ENCODE measurements at places on chromosomes 4 and X.

DNA sequence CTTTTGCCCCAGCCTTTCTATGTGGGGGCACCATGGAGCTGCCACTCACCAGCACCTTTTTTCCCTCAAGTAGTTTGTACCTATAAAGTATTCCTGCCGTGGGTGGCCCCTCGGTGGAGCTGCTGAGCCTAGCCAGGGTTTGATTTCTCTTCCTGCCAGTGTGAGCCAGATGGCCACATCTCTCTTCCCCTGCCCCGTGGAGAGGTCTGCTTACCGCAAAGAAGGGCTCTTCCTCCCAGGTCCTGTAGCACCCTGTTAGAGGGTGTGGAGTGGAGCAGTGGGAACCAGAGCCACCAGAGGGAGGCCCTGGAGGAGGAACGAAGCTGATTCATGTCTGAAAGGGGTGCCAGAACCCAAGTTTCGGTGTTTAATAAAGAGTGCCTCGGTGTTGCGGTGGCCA lies 95.4 kb downstream of the PTTG2 start:
- no peak for DNase-seq

GRCh38 chr4:77538574-77539157 lies 67.0 kb upstream of the CXCL13 start:
- peak; percentile 63 for DNase-seq

DNA sequence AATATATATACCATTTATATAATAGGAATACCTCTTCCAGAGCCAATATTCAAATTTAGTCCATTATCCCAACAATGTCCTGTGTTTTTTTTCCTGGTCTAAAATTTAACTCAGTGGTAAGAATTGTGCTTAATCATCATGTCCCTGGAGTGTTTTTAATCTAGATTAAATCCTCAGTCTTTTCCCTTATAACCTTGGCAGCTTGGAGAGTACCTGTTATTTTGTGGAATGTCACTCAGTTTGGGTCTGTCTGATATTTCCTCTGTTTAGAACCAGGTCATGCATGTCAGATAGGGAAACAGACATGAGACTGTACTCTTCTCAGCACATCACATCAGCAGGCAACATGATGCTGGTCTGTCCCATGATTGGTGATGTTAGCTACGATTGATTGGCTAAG lies 96.6 kb downstream of the HPGD start:
- DNase-seq, result no peak

- no peak for DNase-seq
Observed at GRCh38 chr4:152697284-152698088, 17.7 kb upstream of the TMEM154 start.

DNA sequence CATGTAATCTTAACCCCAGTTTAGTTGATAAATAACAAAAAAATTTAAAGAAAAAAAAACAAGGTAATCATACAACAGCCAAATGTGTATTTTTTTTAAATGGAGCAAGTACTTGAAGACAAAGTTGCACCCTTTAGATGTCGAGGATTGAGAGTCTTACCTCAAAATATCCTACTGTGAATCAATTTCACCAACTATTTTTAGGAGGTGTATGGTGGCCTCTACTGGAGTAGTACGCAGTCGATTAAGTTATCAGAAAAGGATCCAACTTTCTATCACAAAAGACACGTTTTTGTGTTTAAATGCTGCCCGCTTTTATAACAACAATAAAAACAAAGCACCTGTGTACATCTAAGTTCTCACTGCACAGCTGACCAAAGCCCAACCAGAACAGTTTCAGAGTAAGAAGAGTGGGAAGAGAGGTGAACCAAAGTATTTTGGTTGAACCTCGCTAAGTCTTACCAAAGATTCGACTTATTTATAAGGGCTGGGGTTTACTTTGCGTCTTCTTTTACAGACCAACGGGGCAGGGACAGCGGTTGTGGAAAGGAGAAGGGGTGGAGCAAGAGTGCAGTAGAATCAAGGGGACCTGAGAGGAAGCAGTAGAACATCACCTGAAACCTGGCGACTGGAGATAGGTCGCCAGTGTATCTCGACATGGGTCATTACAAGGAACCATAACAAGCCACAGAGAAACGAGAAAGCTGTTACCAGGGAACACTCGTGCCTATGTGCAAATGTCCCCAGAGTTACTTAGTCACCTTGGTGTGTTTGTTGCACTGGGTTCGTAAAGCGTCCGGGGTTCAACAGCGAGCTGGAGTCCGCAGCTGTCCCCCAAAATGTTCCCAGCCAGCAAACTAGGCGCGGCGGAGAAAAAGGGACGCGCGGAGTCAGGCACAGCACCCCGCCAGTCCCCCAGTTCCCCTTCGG lies 1.1 kb downstream of the RPS6KA6 start:
- DNase-seq, result no peak

DNA sequence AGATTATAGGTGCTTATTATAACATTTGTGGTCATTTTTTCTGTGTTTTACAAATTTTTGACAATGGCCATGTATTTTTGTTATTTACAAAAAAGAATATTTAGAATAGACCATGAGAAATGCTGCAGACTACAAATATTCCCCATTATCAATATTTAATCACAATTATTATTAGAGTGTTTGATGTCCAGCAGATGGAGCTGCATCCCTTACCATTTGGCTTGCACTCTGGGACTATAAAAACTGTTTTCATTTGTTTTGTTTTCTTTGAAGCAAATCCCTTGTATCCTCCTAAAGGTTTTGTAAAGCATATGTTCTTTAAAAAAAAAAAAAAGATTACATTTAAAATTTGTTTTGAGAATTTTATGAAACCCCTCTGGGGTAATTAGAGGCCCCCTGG lies 85.6 kb upstream of the CXorf66 start:
- peak; percentile 10 for DNase-seq

DNA sequence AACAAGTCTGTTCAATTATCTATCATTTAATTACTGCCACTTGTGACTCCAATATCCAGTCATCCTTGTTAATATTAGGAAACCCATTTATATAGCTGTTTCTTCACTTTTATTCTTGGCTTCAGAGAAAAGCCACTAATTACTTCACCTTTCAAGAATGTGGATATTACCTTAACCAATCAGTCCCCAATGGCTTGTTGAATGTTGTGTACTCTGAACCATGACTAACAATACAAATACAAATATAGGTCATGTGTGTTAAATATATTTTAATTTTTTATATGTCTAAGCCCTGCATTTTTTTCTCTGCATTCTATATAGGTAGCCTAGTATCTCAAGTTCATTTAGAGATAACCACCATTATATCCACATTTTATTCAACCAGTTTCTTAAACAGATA lies 1513.4 kb upstream of the AGA start:
- DNase-seq, result no peak

DNA sequence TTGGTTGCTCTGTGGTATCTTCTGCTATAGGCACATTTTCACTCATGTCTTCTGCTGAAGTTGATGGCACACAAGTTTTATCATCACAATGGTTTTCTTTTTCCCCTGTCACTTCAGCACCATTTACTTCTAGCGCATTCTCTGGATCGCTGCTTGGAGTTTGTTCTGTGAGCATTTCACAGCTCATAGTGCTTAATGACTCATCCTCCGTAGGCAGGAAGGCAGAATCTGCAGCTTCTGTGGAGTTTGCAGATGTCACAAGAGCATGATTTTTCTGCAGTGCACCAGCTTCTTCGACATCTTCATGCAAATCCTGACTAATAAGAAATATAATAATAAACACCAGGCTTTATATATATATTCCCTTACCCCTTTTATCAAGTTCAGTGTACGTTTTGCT lies 83.6 kb downstream of the CHM start:
- DNase-seq, result peak; percentile 30

GRCh38 chr4:79209822-79210635 lies 115.8 kb downstream of the NAA11 start:
- DNase-seq, result no peak

DNA sequence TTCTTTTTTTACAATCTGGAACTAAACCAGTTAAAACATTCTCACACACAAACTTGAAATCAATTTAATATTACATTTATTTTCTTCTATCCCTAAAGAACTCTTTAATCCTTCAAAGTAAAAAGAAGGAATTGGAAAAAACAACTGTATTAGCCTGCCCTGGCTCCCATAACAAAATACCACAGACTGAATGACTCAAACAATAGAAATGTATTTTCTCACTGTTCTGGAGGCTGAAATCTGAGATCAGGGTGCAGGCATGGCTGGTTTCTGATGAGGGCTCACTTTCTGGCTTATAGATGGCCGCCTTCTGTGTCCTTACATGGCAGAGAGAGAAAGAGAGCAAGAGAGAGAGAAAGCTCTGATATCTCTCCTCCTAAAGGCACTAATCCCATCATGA lies 149.4 kb downstream of the PDGFRA start:
- no peak for DNase-seq

- DNase-seq, result no peak
Observed at GRCh38 chr4:3802571-3803474, 36.6 kb downstream of the ADRA2C start.

DNA sequence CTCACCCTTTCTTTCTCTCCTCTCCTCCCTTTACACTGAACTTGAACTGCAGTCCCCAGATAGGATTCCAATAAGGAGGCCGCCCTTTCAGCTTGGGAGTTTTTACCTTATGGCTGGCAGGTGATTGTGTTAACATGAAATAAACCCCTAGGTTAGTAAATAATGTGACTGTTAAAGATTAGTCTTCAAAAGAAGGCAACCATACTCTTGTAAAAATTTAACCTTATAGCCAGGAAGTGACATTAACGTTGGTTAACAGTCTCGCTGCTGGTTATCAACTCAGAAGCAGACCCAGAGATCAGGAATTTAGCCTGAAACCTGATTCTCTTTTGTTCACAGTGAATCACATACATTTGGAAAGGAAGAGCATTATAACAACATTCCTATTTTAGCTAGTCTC lies 15.2 kb downstream of the FHDC1 start:
- DNase-seq, result no peak

GRCh38 chr4:147360301-147360700 lies 120.6 kb upstream of the EDNRA start:
- peak; percentile 71 for DNase-seq

GRCh38 chrX:113075521-113075920 lies 234.9 kb upstream of the AMOT start:
- DNase-seq, result no peak

GRCh38 chr4:80215449-80216052 lies 18.2 kb downstream of the PRDM8 start:
- DNase-seq, result peak; percentile 45

DNA sequence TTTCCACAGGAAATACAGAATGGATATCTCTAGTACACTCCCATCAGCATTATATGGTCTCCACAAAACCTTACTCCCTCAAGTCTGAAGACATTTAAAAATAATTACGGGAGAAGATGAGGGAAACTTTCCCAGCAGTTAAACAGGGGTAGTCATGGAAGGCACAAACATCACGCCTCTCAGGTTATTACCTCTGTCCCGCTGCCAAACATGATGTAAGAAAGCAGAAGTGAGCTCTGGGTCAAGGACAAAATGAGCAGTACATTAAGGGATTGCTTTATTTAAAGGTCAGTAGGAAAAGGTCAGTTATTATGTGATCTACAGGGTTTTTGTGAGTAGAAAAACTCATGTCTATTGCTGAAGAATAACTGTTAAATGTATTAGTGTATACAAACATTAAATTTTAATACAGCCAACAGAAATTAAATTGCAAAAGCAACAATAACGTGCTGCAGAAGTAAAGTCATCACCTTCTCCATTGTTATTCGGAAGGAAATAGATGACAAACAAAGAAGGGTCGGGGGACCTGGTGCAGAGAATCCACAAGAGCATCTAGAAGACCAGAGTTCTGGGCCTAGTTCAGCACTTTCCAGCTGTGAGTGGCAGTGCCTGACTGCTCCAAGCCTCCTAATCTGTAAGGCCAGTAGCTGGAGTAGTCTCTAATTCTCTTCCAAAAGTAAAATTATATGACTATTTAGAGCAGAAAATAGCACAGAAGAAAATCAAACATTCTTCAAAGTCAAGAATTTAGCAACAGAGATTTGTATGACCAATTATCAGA lies 171.2 kb downstream of the PPP3CA start:
- no peak for DNase-seq

DNA sequence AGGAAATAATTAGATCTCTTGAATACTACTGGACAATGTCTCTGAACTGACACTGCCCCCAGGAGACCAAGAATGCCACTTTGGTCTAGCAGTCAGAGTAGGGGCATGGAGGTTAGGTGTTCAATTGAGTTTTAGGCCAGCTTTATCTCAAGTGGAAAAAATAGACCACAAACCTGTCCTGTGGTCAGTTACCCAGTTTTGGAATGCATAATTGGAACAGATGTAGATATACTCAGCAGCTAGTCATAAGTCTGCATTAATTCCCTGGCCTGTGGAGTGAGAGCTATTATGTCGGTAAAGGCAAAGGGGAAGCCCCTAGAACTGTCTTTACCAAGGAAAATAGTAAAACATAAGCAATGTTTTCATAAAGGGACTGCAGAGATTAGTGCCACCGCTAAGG lies 587.7 kb downstream of the GLUD2 start:
- DNase-seq, result peak; percentile 0

DNA sequence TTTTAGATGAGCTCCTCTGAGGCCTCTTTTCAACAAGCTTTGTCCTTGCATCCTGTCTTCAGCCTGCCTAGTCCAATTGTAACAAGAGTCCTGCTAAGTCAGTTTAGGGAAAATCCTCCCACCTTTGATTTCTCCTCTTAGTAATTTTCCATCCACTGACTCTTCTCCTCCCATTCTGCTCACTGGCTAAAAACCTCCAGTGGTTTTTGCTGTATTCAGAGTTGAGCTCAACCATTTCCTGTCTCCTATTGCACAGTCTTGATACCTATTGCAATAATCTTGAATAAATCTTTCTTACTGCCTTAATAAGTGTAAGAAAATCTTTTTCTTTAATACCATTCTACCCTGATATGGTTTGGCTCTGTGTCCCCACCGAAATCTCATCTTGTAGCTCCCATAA lies 117.8 kb upstream of the ENPP6 start:
- no peak for DNase-seq

DNA sequence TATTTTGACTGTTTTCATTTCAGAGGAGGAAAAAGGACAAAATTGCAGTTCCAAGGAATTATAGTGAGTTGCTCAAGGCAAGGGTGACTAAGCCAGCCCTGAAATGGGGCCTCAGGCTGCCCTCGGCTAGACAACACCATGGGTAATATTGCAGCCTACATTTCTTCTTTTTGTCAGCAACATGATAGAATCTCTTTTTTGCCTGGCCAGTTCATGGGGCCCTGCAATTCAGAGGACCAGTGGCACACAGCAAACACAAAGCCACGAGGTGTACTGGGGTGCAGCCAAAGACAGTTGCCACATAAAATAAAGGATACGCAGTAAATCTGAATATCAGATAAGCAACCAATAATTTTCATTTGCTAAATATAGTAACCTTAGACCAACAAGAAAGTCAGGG lies 41.8 kb downstream of the RBM47 start:
- no peak for DNase-seq

GRCh38 chrX:37348231-37348970 lies 763 bp upstream of the PRRG1 start:
- peak; percentile 9 for DNase-seq

DNA sequence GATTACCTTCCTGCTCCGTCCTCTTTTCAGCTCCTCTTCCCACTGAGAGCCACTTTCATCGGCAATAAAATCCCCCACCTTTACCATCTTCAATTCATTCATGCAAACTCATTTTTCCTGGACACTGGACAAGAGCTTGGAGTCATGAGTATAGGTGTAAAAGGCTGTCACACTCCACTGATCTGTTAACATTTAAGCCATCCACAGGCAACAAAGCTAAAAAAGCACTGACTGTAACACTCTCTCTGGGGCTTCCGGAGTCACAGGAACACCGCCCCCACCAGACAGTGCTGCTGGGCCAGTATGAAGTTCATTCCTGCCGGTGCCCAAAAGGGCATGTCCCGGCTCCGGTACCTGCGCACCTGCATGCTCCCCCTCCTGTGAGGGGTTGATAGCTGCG lies 38.5 kb downstream of the MAGEB5 start:
- DNase-seq, result no peak

- DNase-seq, result no peak
Observed at GRCh38 chr4:117987464-117987863, 46.8 kb upstream of the NDST3 start.

- DNase-seq, result no peak
Observed at GRCh38 chr4:123462007-123462406, 65.4 kb downstream of the SPRY1 start.

Data from myocyte (in vitro differentiated cells).